HepG2 (cell line): ENCODE measurements at places on chromosomes 6 and 20. TPM values are rescaled to one million over a fixed set of nuclear protein-coding genes. Genes with fewer than 3 reads are reported as not detected.

The SSTR4 gene
- not detected in 2 replicates for total RNA-seq

The MMUT gene
- total RNA-seq = 15.8 and 20.5 TPM in 2 replicates

The ROS1 gene
- not detected in 2 replicates for total RNA-seq

The NXT1 gene
- total RNA-seq = 65.9 and 69.7 TPM in 2 replicates

The THBD gene
- total RNA-seq = not detected in 2 replicates

The BIRC7 gene
- total RNA-seq = 0.20 and 0.27 TPM in 2 replicates

The COL9A3 gene
- 53.3 and 204 TPM in 2 replicates for total RNA-seq

The TULP1 gene
- total RNA-seq = not detected in 2 replicates

The GHRH gene
- not detected in 2 replicates for total RNA-seq

The HLA-DMA gene
- total RNA-seq = 0.71 and 1.3 TPM in 2 replicates

The LPA gene
- total RNA-seq = not detected in 2 replicates

The LATS1 gene
- total RNA-seq = 12.6 and 16.4 TPM in 2 replicates

The BEND6 gene
- total RNA-seq = 0.20 and 0.25 TPM in 2 replicates

The IL17A gene
- total RNA-seq = not detected in 2 replicates

The MYO6 gene
- 5.4 and 13.1 TPM in 2 replicates for total RNA-seq

The OR2H2 gene
- total RNA-seq = not detected in 2 replicates

The RSPO3 gene
- not detected in 2 replicates for total RNA-seq

The GRM1 gene
- 0.09 TPM in 1 of 2 replicates, not detected in the other for total RNA-seq

The PROKR2 gene
- not detected in 2 replicates for total RNA-seq

The ANGPT4 gene
- total RNA-seq = not detected in 2 replicates

The SLC35D3 gene
- total RNA-seq = not detected in 2 replicates

The CDH26 gene
- total RNA-seq = 0.40 and 0.45 TPM in 2 replicates

The PRR18 gene
- 0.04 TPM in 1 of 2 replicates, not detected in the other for total RNA-seq
